Type B pancreatic cell (in vitro differentiated cells): ENCODE measurements at places on chromosomes 16 and 17. TPM values are rescaled to one million over a fixed set of nuclear protein-coding genes. Genes with fewer than 3 reads are reported as not detected.

DNA sequence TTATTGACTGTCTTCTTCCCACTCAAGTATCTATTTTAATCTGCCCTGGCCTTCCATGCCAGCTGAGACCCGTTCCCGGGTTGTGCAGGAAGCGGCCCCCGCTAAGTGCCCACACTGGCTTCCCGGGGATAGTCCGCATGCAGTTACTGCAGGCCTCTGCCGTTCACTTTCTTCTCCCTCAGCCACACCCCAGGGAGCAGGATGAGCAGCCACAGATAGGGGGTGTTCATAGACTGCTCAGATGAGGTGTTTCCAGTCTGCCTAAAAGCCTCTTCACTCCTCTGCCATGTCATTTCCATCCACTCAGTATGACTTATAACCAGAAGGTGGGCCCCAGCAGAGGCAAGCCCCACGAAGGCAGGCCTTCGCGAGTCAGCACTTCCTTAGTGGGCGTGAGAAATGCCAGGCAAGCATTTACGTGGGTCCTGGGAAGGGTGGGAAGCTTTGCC lies 7.7 kb downstream of the MED9 start:
- no peak for DNase-seq

DNA sequence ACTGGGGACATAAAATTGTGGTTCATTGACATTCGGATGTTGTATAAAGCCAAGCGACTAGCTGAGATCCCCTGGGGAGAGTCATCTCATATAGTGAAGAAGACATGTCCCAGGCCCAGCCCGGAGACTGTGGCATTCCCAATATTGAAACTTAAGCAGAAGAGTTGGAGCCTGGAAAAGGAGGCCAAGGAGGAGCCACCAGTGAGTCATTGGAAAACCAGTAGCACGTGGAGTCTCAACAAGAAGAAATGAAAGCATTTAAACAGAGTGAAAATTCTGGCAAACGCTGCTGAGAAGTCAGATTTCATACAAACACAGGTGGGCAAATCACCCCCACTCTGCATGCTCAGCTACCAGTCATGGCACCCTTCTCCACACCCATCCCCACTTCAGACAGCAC lies 9.4 kb upstream of the ELAC2 start:
- no peak for DNase-seq

DNA sequence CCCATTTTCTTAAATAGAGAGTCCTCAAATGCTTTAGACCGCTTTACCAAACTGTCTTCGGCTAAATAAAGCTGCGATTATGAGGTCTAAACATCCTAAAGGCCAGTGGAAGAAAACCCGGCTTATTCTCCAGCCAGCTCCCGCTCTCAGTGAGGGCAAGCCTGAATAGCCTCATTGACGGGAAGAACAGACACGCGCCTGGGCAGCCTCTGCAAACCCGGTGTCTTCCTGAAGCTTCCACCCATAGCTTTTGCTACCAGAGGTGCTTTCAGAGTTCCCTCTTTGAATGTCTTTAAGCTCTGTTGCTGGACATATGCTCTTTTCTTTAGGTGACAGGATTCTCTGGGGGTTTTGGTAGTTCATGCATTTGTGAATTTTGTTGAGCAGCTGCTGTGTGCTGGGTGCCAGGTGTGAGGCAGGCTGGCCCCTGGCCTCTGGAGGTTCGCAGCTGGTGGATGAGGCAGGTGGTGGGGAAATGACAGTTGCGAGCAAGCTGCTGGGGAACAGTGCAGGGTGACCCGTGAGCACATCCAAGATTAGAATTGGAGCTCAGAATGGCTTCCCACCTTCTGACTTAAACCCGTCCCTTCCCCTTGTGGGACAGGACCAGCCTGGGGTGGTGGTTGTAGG lies 44.7 kb downstream of the CRISPLD2 start:
- DNase-seq = no peak

DNA sequence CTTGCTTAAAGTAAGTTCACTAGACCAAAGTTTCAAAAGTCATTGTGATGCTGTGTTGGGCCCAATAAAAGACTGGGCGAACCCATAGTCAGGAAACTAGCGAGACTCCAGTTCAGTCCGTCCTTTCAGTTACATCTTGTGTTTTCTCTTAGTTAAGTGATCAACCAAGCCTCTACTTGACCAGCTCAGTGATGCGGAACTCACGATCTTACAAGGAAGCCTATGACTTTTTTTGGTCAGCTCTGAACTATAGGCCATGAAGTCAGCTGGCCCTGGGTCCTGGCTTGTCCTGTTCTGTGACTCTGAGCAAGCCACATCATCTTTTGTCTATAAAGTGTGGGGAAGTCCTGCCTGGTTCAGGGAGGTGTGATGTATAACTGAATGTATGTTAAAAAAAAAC lies 21.7 kb upstream of the WSCD1 start:
- no peak for DNase-seq

Gene MYO15B
- 48.2 and 49.0 TPM in 2 replicates for total RNA-seq
